ENCODE measurements at places on chromosomes 2 and 18. TPM values are rescaled to one million over a fixed set of nuclear protein-coding genes. Genes with fewer than 3 reads are reported as not detected.

GRCh38 chr18:78822949-78823285 is 156.7 kb upstream of the SALL3 start:
- no peak for DNase-seq

- no peak for DNase-seq
These were observed 361.6 kb downstream of the SOX11 start for GRCh38 chr2:6053743-6054142.

DNA sequence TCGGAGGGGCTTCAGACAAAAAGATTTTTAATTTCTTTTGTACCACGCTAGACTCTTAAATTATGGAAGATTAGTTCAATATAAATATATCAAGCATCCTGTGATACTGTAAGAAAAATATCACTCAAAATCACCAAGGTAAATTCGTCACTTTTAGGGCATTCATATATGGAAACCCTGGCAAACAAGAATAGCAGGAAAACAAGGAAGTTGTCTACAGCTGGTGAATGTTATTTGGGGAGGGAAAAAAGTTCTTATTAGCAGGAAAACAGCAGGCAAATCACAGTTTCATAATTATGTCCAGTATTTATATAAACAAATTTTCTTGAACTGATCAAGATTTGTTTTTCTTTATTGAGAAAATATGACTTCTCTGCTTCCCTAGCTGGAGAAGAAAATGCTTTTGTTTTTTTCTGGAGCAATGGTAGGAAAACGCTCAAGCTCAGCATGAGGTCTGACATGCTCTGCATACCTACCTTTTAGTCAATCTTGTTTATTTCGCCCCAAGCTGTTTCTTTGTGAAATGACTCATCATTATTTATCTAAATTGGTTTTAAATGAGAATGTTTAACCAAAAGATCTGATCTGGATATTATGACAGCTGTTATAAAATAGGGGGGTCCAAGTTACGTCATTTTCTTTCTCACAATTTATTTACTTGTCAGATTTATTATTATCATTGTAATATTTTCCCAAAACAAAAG is 14.7 kb downstream of the LINC00305 start:
- no peak for DNase-seq

DNA sequence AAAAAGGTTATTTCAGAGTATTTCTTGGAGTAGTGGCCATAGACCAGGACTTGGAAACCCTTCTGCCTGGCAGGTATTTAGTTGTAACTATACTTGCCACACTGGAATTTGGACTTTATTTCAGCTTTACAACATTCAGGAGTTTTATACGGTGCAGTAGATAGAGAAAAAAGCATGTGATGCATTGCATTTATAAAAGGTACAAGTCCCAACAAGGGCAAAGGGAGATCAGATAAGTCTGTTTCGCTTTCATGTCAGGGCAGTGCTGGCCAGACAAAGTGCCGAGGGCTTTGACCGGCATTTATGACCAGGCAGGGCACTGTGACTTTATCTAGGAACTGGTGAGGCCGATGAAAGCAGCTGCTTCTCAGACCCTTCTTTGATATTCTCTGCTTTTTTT is 145.4 kb downstream of the RTN4 start:
- DNase-seq = peak; percentile 36

ANKZF1 gene
- total RNA-seq = 30.6 TPM

- DNase-seq = no peak
These were observed 246.0 kb downstream of the LDLRAD4 start for GRCh38 chr18:13464432-13465123.

LYPD6B gene
- 15.2 TPM for total RNA-seq

- DNase-seq = no peak
These were observed 495.7 kb upstream of the SMIM21 start for GRCh38 chr18:75923169-75923568.

DNA sequence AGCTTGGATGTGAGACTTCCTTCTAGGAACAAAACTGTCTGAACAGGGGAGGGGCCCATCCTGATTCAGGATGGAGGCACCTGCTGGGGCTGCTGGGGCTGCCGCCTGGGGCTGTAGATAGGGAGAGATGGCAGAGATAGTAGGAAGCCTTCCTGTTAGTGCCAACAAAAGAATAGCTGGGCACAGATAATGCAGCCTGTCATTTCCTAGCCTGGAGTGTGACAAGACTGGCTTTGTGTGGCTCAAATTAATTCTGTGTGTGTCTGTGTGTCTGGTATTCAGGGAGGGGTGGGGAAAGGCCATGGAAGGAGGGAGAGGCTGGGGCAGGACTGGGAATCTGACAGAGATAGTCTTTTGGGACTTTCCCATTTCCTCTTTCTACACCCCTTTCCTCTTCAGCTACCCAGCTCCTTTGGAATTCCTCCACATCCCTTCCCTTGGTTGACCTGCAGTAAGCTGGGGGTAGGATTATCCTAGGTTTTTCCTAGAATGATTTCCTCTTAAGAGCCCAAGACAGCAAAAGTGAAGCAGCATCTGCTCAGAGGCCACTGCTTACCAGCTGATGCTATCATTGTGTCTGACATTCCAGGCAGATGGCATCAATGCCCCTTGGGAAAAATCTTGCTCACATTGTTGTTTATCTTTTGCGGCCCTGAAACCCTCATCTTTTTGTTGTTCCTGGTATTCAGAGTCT is 144.9 kb upstream of the LHCGR start:
- no peak for DNase-seq
